ENCODE measurements at places on chromosomes 16 and 17. TPM values are rescaled to one million over a fixed set of nuclear protein-coding genes. Genes with fewer than 3 reads are reported as not detected.

OR1A2 gene
- polyA plus RNA-seq = not detected

CDH11 gene
- polyA plus RNA-seq = not detected

KRT16 gene
- polyA plus RNA-seq = not detected

LITAFD gene
- not detected for polyA plus RNA-seq

BFAR gene
- polyA plus RNA-seq = 28.6 TPM

ST6GALNAC1 gene
- not detected for polyA plus RNA-seq

NAGS gene
- polyA plus RNA-seq = 0.84 TPM

KCNG4 gene
- polyA plus RNA-seq = not detected

SDF2 gene
- polyA plus RNA-seq = 33.8 TPM

HOXB6 gene
- polyA plus RNA-seq = not detected

PLCD3 gene
- polyA plus RNA-seq = 2.5 TPM

NKD1 gene
- polyA plus RNA-seq = not detected

PPM1E gene
- not detected for polyA plus RNA-seq

NLRC3 gene
- polyA plus RNA-seq = 0.03 TPM

ICAM2 gene
- polyA plus RNA-seq = 179 TPM

SAMD14 gene
- not detected for polyA plus RNA-seq

AMFR gene
- 48.9 TPM for polyA plus RNA-seq

All from CD14-positive monocyte (primary cell).